ENCODE measurements at places on chromosomes 6 and 20.

- no peak for DNase-seq
Measured at GRCh38 chr20:63568986-63569949, 4.8 kb downstream of the HELZ2 start.

DNA sequence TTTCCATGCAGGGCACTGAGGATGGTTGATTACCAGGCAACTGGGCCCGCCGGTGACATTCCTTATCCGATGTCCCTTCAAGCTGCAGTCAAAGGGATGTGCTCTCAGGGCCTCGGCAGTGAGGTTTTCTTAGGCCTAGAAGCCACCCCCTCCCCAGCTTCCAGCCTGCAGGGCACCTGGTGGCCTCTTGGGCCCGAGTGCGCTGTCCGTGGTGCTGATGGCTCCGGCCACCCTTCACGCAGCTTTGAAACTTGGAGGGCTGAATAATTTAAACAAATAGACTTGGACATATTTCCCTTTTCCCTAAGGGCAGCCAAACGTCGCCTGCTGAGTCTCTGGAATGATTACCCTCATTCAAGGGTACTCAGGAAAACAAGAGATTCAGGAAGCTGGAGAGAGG lies 8.9 kb upstream of the MLN start:
- DNase-seq, result no peak

DNA sequence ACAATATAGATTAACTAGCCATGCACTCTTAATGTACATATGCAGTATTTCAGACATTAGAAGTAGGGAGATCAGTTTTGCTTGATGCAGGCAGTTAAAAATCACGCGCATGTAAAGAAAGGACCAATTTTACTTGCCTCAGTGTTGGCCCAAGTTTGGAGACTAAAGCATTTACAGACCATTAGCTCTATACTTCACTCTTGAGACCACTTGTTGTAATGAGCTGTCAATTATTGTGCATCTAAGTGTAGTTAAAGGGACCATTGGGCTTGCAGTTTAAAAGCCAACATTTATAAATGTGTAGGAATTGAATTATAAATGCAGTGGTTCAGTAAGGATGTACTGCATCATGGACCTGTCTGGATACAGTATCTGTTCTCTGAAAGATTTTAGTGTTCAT lies 53.7 kb downstream of the PLCB4 start:
- DNase-seq, result no peak

DNA sequence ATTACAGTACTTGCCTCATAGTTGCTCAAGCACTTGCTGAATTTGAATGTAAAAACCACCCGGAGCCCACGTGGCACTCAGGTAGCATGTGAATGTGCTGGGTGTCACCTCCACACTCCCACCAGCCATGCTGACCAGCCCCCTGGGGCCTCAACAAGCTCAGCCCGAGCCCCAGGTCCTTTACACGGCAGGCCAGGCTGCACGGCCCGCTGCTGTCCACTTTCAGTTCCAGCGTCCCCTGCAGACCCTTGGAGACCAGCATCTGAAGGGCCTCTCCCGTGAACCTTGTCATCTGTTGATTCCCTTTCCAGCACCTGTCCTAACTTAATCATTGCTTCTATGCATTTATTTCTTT lies 33.3 kb upstream of the ZBP1 start:
- no peak for DNase-seq

DNA sequence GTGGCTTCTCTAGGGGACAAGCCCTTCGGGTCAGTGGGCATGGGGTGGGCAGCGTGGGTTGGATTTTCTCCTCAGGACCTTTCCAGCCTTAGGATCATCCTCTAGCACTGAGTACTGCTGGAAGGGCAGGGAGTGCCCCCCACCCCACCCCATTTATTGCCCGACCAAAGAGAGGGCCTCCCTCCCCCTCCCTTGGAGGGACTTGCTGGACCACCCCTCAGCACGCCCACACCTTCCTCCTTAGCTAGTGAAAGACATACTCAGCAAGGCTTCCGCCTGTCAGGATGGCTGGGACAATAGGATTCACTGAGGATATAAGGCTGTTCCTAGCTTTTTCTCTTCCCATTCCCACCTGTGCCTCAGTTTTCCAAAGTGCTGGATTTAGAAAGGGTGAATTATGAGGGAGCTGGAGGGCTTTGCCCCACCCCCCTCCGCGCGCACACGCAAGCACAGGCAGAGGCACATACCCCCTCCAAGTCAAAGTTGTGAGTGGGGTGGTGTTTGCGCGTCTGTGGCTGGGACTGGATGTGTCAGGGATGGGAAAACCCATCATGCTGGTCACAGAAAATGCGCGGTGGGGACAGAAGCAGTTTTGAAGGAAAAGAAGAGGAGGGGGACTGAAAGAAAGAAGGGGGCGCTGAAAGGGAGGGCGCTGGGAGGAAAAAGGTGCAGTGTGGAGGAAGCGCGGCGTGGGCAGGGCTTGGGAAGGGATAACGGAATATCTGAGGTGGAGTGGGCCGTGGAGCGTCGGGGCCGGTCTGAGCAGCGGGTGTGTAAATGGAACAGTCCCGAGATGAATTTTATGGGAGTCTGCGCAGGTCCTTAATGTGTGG lies 693 bp upstream of the SLC29A1 start:
- DNase-seq, result no peak

DNA sequence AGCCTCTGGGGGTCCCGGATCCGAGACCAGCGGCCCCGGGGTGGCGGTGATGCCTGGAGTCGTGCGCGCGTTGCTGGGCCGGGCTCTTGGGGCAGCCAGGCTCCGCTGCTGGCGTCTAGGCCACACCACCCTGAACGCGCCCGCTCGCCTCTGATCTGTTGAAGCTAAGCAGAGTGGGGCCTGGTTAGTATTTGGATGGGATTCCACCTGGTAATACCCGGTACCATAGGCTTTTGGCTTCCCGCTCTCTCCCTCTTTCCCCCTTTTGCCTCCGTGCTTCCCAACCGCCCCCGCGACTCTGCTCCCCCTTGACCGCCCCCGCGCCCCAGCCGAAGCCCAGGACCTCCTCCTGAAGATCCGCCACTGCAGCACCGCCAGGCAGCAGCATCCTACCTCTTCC lies 1383.5 kb upstream of the DEFB115 start:
- DNase-seq, result no peak

DNA sequence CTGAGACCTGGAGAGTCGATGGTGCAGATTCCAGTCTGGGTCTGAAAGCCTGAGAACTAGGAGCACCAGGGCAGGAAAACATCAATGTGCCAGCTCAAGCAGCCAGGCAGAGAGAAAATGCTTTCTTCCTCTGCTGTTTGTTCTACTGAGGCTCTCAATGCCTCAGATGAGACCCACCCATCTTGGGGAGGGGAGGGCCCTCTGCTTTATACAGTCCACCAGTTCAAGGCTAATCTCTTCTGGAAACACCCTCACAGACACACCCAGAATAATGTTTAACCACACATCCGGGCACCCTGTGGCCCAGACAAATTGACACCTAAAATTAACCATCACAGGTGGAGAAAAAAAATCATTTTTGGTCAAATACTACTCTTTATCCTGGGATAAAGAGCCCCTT lies 89.3 kb upstream of the SLC22A23 start:
- DNase-seq, result no peak

DNA sequence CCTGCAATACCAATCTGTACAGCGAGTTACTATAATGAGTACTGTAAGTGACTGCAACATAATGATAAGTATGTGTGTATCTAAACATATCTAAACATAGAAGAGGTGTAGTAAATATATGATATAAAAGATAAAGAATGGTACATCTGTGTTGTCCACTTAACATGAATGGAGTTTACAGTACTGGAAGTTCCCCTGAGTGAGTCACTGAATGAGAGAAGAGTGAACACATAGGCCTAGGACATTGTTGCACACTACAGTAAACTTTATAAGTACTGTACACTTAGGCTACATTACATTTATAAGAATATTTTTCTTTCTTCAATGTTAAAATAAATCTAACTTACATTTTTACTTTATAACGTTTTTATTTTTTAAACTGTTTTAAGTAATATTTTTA lies 380.4 kb downstream of the MMUT start:
- no peak for DNase-seq

DNA sequence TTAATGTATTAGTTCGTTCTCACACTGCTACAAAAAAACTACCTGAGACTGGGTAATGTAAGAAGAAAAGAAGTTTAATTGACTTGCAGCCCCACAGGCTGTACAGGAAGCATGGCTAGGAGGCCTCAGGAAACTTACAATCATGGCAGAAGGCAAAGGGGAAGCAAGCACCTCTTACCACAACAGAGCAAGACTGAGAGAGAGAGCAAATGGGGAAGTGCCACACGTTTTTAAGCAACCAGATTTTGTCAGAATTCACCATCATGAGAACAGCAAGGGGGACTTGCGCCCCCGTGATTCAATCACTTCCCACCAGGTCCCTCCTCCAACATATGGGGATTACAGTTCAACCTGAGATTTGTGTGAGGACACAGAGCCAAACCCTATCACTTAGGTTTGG lies 70.8 kb upstream of the SRSF6 start:
- no peak for DNase-seq

DNA sequence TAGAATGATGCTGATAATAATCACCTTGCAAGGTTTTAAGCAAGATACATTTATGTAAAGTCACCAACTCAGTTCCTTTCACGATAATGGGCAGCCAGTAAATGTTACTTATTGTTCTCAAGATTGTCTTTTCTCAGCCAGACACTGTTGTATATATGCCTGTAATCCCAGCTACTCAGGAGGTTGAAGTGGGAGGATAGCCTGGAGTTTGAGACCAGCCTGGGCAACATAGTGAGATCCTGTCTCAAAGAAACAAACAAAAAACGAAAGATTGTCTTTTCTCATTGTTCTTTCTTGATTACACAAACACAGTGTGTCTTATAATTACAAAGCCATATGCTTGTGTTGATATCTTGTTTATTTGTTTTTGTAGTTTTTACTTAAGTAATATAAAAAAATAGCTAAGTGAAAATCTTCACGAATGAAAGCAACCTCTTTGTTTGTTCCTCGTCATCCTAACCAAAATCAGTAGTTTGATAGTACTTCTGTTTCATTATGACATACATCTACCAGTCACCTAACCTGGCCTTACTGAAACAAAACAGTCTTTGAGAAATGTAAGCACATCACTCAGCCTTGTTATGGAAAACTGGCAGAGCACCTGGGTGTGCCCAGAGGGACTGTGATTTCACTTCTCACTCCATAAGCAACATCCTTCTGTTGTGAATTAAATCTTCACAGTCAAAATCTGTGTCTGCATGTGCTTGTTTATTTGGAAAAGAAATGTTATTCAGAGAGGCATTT lies 436.2 kb upstream of the SOX4 start:
- no peak for DNase-seq

DNA sequence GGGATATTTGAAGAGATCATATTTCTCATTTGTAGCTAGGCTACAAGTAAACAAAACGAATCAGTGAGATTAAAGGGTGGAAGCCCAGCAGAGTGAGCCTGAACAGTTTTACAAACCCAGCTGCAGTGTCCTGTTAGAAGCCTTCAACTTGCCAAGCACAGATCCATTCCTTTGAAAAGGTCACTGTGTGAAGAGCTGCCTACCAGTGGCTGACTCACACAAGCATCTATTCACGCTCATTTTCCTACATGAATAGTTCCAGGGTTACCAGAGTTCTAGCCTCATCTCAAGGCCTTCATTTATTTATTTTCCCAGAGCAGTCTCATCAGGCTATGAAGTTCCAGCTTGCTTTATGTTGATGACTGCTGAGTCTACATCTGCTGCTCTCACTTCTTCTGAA lies 25.7 kb upstream of the MLIP start:
- DNase-seq, result no peak

GRCh38 chr6:53828215-53828614 lies 33.4 kb downstream of the LRRC1 start:
- no peak for DNase-seq

- no peak for DNase-seq
Measured at GRCh38 chr20:37342231-37343177, 3.4 kb upstream of the SRC start.

DNA sequence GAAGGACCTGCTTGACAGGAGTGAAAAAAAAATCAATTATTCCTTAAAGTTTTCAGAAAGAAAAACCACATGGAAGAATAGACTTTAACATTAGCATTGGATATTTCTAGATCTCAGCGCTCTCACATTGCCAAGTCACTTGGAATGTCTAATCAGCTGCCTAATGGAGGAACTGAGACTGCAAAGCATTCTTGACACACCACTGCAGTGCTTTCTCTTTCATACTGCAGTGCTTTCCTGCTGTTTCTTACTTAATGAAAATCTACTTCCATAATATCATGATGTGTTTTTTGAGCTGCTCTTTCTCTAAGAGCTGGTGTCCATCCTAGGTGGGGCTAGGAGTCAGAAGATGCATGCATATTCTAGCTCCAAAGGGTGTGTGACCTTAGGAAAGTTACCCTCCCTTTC lies 20.4 kb upstream of the MCM3 start:
- no peak for DNase-seq
